Stimulated activated CD4-positive, alpha-beta T cell treated with anti-CD3 and anti-CD28 coated beads, TNF-alpha, amount 100 ng/mL, for 4 hours (primary cell): ENCODE measurements at places on chromosomes 7 and 10.

DNA sequence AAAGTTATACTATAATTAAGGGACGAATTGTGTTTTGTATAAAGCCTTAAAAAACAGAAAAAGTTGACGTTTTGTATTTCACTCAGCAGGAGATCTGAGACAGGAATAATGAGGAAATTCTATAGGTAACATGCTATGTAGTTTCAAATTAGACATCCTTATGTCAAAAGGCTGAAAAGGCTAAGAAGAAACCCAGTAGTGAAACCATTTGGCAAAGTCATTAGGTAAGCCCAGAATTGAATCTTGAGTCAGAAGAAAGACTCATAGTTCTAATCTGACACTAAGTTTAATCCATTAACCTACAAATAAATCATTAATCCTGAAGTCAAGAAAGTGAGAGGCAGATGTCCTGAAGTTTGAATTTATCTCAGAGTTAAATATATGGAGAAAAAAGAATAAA is 79.3 kb downstream of the RNF133 start:
- DNase-seq, result no peak

DNA sequence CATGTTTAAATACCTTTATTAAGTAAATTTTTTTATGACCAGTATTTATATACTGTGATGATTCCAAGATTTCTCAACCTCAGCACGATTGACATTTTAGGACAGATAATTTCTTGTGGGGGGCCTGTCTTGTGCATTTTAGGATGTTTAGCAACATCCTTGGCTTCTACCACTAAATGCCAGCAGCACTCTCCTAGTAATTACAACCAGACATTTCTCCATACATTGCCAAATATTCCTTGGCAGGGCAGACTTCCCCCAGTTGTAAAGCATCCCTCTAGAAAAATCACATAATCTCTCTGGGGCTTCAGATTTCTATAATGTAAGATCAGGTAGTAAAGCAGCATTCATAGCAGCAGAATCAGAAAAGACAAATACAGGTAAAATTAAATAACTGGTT is 7.8 kb upstream of the LIPM start:
- DNase-seq, result no peak

DNA sequence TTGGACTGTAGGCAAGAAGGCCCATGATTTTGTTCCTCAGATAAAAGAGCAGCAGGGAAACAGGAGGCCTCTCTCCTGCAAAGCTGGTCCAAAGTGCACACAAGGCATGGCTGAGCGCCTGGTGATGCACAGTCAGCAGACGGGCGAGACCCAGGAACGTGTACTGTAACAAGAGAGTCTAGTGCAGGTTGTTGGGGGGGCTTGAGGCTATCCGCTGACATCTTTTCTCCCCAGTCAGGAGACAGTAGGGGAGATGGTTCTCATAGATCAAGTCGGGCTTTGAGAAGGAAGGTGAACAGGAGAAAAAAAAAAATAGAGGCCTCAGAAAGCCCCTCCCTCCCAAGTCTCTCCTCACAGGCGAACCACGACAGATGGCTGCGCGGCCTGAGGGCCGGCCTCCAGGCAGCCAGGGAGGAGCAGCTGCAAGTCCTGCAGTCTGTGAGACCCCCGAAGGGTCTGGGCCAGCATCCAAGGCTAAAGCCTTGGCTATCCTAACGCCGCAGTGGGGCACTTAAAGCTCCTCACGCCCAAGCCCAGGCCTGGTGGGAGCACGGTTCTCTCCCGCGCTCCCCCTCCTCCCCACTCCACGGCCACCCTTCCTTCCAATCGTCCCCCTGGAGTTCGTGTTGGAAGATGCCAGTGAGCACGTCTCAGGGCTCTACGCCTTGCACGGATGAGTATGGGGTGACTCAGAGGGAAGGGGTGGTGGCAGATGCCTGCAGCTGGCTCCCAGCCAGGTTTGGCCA is 68.3 kb downstream of the PRKAG2 start:
- DNase-seq, result no peak

- DNase-seq, result no peak
These were observed 558.8 kb upstream of the C7orf33 start for GRCh38 chr7:148031811-148032210.

GRCh38 chr10:132319853-132320653 is 11.9 kb upstream of the LRRC27 start:
- no peak for DNase-seq

GRCh38 chr7:71132127-71132376 is at the start of gene GALNT17:
GALNT17 (plus strand) TSS chr7:71132144.
- DNase-seq, result no peak
